ENCODE measurements at places on chromosomes 16 and 17. TPM values are rescaled to one million over a fixed set of nuclear protein-coding genes. Genes with fewer than 3 reads are reported as not detected.

Gene KRTAP17-1
- total RNA-seq, result not detected

GRCh38 chr16:79109771-79110170 is 490.8 kb downstream of the MAF start:
- DNase-seq, result no peak

- DNase-seq, result no peak
These were observed 58.6 kb upstream of the DNAH9 start for GRCh38 chr17:11539637-11540036.

DNA sequence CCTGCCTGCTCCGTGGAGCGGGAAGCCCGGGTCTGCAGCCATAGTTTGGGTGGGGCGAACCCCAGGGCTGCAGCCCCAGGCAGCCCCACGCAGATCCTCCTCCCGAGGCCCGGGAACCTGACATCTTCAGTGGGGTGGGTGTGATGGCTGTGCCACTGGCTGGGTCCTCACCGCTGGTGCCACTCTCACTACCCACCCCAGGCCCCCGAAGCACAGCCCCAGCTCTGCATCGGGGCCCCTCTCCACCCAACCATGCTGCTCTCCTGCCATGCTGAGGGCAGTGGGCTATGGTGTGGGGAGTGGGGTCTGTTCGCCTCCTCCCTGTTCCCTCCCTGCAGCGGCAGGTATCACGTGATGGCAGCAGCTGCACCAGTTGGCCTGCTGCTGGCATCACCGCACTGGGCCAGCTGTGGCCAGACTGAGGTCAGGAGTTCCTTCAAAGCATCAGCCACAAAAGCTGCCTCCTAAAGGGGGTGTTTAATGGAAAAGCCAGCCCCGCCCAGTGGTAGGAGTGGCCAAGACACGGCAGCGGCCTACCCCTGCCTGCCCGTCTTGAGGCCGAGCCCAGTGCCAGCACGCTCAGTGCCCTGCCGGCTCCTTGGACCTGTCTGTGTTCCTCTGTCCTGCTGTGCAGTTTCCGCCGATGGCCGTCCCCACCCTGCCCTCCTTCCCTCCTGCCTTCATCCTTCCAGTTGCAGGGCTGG is 10.8 kb downstream of the KCTD5 start:
- DNase-seq, result peak; percentile 54

DNA sequence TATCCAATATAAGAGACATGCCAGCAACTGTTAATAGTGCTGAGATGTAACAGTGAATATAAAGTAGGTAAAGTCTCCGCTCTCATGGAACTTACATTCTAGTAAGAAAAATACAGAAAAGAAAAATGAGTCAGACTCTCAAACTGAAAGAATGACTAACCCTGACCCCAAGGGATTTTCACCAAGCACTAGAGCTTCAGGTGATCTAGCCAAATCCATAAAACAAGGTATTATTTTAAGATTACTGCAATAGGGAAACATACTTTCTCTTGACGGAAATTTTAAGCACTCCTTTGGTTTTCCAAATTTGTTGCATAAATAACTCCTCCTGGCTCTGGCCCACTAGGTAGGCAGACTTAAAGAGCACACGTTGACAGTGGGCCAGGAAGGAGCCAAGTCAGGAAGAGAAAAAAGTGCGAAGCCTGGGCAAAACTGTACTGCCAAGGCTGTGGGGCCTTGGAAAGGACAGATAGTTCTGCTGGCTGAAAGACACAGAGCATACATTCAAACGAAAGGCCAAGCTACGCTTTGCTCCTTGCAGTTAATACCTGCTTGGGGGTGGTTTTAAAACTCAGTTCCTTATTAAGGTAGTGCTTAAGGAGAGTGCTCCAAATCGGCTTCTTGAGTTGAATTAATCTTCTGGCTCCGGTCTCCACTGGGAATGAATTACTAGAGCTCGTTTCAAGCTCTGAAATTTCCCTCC is 1.4 kb downstream of the GOT2 start:
- DNase-seq, result no peak

All from Right ventricle myocardium superior (tissue), 1 donor.